A549 treated with GW870086 at 1 μM for 4 hours (cell line): ENCODE measurements at places on chromosomes 12 and 14. TPM values are rescaled to one million over a fixed set of nuclear protein-coding genes. Genes with fewer than 3 reads are reported as not detected.

The PLEKHG7 gene
- total RNA-seq: 0.07 TPM in 1 of 5 replicates, not detected in the others

The DNAI7 gene
- total RNA-seq: 0.18 to 0.33 TPM (median 0.23 TPM) in 4 of 5 replicates, not detected in the other

The TMEM132C gene
- total RNA-seq: not detected in 5 replicates

The HOXC4 gene
- 1.9 to 3.5 TPM (median 3.5 TPM) in 5 replicates for total RNA-seq

The P3H3 gene
- total RNA-seq: 19.6 to 28.9 TPM (median 27.4 TPM) in 5 replicates

The PSME1 gene
- 157 to 192 TPM (median 167 TPM) in 5 replicates for total RNA-seq

The LGR5 gene
- total RNA-seq: not detected in 5 replicates

The CMA1 gene
- total RNA-seq: not detected in 5 replicates

The GOLT1B gene
- total RNA-seq: 74.6 to 101 TPM (median 92.4 TPM) in 5 replicates

The CD163 gene
- total RNA-seq: 0.12 to 0.15 TPM in 2 of 5 replicates, not detected in the others

The RPAP3 gene
- total RNA-seq: 35.8 to 46.5 TPM (median 40.8 TPM) in 5 replicates

The SERPINA1 gene
- 1.1 to 3.1 TPM (median 1.8 TPM) in 5 replicates for total RNA-seq

The PROX2 gene
- not detected in 5 replicates for total RNA-seq

The PLD4 gene
- 0.10 to 0.25 TPM (median 0.13 TPM) in 3 of 5 replicates, not detected in the others for total RNA-seq

The KRT3 gene
- 0.05 to 0.11 TPM (median 0.07 TPM) in 5 replicates for total RNA-seq

The CRIP2 gene
- 124 to 214 TPM (median 194 TPM) in 5 replicates for total RNA-seq

The LALBA gene
- not detected in 5 replicates for total RNA-seq

The TAS2R42 gene
- not detected in 5 replicates for total RNA-seq

The EIF2S3B gene
- 0.29 to 0.82 TPM (median 0.59 TPM) in 5 replicates for total RNA-seq

The SRGAP1 gene
- 8.8 to 10.5 TPM (median 10.1 TPM) in 5 replicates for total RNA-seq
